ENCODE measurements at places on chromosomes 12 and 14.
A peak's percentile ranks its signal among the peaks of the same experiment; 100 is the strongest.

DNA sequence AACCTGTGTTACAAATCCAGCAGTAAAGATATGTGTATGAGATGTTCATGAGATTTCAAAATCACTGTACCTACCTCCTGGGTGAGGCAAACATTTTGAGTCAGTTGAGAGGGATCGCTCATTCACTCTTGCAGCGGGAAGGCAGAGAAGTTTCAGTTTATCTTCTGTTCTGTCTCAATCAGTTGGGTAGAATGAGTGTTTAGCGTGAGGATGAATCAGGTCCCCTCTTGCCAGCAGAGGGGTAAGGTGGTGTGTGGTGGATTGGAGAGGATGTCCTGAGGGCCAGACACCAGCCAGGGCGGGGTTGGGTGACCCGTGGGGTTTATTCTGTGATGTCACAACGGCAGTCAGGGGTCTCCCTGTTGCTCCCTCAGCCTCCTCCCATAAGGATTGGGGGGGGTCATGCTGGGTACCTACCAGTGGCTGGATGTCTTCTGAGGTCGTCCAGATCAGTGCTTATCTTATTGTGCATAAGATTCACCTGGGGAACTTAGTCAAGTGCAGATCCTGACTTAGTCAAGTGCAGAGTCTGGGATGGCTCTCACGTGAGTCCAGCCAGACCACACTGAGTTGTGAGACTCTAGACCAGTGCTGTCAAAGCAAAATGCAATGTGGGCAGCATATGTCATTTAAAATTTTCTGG is at the start of gene GSG1:
GSG1 (minus strand) TSS at position 277 of the 643 bp plus-strand sequence; CDS start at position 122, 155 bp downstream.
- no peak within 1 kb of the TSS for H3K4me3 ChIP-seq
- DNase-seq, result peak; percentile 16
- peak within 1 kb of the TSS; percentile 79 for H3K27ac ChIP-seq
- H3K27me3 ChIP-seq, result no peaks in the 10 kb centered on the region

DNA sequence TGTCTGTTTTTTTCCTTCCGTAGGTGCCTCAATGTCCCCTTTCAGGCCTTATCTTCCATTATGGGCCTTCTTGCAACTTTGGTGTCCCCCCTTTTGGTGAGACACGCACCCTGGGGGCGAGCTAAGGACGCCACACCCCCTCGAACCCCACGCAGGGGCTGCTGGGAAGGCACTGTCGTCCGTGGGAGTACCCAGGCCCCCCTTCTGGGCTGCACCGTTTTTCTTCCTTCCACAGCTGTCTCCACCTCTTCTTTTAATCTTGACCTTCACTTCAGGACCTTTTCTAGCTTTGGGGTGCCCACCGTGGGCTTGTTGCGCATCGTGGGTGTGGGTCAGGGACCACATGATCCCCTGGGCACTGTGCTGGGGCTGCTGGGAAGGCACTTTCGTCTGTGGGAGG is 271.8 kb downstream of the ALG10 start:
- H3K27ac ChIP-seq, result no peak overlapping the region
- no peak for DNase-seq
- no peak overlapping the region for H3K4me3 ChIP-seq

DNA sequence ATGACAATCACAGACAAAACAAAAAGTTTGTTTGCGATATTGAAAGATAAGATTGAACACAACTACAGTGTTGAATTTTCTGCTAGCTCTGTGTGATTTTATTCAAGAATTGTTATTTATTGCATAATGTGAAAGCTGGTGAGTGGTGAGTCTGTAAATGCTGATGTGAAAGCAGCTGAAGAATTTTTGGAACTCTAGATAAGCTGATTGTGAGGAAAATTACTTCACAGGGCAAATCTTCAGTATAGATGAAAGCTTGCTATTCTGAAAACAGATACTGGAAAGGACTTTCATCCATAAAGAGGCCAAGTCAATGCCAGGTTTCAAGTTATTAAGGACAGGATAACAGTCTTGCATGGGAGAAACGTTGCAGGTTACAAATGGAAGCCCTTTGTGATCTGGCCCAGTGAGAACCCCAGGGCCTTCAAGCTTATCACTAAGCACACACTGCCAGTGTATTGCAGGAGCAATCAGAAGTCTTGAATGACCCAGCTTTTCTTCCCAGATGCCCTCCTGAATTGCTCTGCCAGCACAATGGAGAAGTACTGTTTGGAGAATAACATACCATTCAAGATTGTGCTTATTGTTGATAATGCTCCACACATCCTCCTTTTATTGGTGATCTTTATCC is 153.7 kb downstream of the PCNX1 start:
- H3K36me3 ChIP-seq, result peaks cover 59% of the 10 kb centered on the region
- no peak for DNase-seq
- H3K27ac ChIP-seq, result no peak overlapping the region
- peaks cover 2% of the 10 kb centered on the region for H3K4me1 ChIP-seq

GRCh38 chr12:66717036-66717673 is 38.3 kb upstream of the GRIP1 start:
- H3K36me3 ChIP-seq, result peaks cover 4% of the 10 kb centered on the region
- H3K27me3 ChIP-seq, result no peaks in the 10 kb centered on the region
- no peak for DNase-seq
- no peak overlapping the region for H3K4me3 ChIP-seq

- no peaks in the 10 kb centered on the region for H3K4me1 ChIP-seq
- DNase-seq, result no peak
- no peaks in the 10 kb centered on the region for H3K36me3 ChIP-seq
- H3K27me3 ChIP-seq, result no peaks in the 10 kb centered on the region
Observed at GRCh38 chr14:48325486-48325885, 650.1 kb upstream of the MDGA2 start.

DNA sequence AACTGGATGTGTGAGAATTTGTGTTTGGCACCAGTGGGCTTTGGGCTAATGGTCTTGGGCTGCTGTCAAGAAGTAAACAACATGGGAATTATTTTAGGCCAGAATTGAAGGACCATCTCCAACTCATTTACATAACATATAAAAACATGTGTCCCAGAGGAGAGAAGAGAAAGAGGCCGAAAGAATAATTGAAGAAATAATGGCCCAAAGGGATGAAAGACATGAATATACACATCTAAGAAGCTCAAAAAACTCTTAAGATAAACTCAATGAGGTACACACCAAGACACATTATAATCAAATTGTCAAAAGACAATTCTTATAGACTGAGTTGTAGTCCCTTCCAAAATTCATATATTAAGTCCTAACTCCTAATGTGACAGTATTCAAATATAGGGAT is 56.1 kb upstream of the SCAF11 start:
- H3K4me3 ChIP-seq, result no peak overlapping the region
- peaks cover 4% of the 10 kb centered on the region for H3K27me3 ChIP-seq
- peaks cover 7% of the 10 kb centered on the region for H3K36me3 ChIP-seq
- no peak overlapping the region for H3K27ac ChIP-seq
- no peaks in the 10 kb centered on the region for H3K4me1 ChIP-seq

DNA sequence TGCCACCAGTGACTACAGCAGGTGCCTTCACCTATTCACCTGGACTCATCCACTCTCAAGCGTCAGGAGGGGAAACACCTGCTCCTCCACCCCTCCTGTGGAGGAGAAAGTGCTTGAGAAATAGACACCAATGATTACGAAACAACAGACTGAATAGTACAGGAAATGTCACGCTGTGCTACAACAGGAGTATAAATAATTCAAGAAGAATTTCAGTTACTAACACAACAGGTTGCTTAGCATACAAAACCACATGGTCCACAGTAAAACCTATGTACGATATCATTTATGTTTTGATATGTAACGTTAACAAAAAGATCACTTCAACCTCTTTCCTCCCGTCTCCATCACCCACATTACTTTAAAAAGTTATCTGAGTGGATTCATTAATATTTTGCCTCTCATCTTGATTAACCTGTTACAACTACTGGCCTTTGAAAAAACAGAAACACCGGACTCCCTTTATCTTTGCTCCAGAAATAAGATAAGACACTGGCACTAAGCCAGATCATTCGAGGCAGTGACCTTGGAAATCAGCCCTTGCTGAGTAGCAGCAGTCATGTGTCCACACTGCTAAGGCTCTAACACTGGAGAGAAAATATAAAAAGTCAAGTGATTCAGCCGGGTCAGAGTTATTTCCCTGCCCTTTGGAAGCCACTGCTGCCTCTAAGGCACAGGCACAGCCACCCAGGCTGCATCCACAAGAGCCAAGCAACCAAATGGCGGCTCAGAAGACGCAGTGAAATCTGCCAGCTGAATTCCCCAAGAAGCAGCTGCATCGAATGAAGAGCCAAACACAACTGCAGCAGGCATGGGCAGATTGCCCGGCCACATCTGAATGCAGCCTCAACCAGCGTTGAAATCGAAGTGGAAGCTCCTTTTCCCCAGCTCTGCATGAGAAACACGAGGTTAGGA is 40.9 kb downstream of the NT5DC3 start:
- no peak overlapping the region for H3K4me3 ChIP-seq
- H3K27ac ChIP-seq, result no peak overlapping the region
- H3K36me3 ChIP-seq, result peaks cover 29% of the 10 kb centered on the region
- peaks cover 3% of the 10 kb centered on the region for H3K4me1 ChIP-seq
- no peaks in the 10 kb centered on the region for H3K27me3 ChIP-seq
